Sigmoid colon (tissue), 7 donors: ENCODE measurements at places on chromosomes 6 and 20. TPM values are rescaled to one million over a fixed set of nuclear protein-coding genes. Genes with fewer than 3 reads are reported as not detected.

DNA sequence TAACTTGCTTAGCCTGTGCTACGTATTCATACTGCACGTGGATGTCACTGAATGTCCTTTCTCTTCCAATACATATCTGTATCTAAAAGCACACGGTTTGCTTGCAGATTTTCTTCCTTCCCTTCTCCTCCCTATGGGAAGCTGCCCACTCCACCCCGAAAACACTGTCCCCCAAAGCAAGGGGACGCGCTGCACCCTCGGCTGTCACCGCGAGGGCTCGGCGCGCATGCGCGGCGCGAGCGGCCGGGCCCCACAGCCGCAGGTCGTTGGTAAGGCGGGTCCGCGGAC, 659 bp downstream of the TMX4 start:
- peak overlapping the region; percentile 97 for H3K4me3 ChIP-seq
- no peaks in the 10 kb centered on the region for H3K36me3 ChIP-seq
- no peaks in the 10 kb centered on the region for H3K27me3 ChIP-seq
- no peak for DNase-seq
- peak overlapping the region; percentile 100 for H3K27ac ChIP-seq

Gene ULBP1
- total RNA-seq: 0.55 TPM

DNA sequence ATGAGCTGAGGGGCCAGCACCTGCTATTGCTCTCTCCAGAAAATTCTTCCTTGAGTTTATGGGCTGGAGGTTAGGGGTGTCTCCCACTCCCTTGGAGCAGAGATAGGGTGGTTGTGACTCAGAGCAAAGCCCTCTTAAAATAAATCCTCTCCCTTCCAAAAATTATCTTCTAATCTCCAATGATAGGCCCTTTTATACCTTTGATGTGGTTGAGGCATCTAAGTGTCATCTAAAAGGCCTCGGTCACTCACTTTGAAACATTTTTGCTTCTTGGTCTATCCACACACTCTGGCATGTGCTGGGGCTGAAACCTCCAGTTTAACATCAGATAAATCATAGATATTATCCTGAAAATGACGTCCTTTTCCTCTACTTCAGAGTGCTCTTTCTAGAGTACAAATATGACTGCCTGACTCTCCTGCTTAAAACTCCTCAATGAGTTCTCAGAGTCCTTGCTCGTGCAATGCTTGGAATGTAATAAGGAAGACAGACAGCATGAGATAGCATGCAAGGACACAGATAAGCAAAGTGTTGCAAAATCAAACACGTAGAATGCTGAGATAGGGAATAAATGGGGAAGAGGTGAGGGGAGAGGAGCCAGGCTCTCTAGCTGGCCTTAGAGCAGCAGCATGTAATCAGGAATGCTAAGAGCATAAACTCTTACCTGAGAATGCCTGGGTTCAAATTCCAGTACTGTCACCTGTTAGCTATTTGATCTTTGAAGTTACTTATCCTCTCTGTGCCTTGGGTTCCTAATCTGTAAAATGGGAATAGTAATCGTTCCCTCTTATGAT, 374.1 kb upstream of the CITED2 start:
- no peaks in the 10 kb centered on the region for H3K36me3 ChIP-seq
- H3K4me1 ChIP-seq: peaks cover 6% of the 10 kb centered on the region
- DNase-seq: no peak
- H3K27me3 ChIP-seq: no peaks in the 10 kb centered on the region
- no peak overlapping the region for H3K27ac ChIP-seq
- no peak overlapping the region for H3K4me3 ChIP-seq

GRCh38 chr6:90403489-90404381, 107.1 kb upstream of the BACH2 start:
- no peaks in the 10 kb centered on the region for H3K4me1 ChIP-seq
- H3K4me3 ChIP-seq: no peak overlapping the region
- no peak overlapping the region for H3K27ac ChIP-seq

Gene TTK
- total RNA-seq: 0.54 TPM

Gene NKAIN4
- total RNA-seq: 0.95 TPM

DNA sequence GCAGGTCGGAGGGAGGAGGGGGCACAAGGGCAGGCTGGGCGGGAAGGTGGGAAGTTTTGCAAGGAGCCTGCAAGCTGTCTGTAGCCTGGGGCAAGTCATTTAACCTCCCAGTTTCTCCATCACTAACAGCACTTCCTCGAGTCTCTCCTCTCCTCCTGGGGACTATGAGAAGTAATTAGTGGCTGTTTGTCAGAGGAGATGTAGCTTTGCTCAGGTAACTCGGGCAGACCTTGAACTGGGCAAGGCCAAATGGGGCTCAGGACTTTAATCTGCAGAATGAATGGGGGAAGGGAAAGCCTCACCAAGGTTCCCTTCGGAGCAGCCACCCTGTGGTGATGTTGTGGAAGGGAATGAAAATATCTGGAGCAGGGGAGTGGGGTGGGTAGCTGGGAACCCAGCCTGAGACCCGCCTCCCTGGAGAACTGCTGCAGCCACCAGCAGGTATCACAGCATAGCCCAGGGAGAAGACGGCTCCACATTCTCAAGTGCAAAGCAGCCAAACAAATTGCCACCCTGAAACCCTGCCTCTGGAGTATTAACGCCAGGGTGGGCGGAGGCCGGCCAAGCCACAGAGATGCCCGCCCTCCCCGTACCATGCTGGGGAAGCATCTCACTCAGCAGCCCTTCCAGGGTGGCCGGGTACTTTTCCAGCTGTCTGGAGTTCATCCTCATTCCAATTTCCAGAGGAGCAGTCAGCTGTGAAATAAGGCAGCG, 6.1 kb upstream of the LEMD2 start:
- H3K4me1 ChIP-seq: no peaks in the 10 kb centered on the region
- H3K27ac ChIP-seq: no peak overlapping the region
- no peak overlapping the region for H3K4me3 ChIP-seq
- peaks cover 10% of the 10 kb centered on the region for H3K27me3 ChIP-seq
- no peak for DNase-seq
- H3K36me3 ChIP-seq: no peaks in the 10 kb centered on the region

DNA sequence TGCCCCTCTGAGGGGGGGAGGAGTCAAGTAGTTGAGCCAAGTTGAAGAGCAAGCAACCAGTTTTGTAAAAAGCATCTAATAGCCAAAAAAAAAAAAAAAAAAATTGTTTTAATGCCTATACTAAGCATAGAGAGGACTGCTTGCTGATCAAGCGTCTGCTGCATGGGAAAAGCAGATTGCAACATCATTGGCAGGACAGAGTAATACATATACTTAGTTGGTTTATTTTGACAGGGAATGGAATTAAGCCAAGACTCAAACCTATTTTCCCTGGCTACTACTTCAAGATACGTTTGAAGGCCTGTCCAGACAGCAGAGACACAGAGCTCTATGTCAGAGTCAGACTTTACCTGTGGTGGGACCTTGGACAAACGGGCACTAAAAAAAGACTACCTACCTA, 120.5 kb downstream of the RTN4IP1 start:
- no peaks in the 10 kb centered on the region for H3K36me3 ChIP-seq
- H3K4me3 ChIP-seq: no peak overlapping the region
- H3K27ac ChIP-seq: no peak overlapping the region
- no peak for DNase-seq

GRCh38 chr6:28134716-28135115, 7.0 kb upstream of the ZKSCAN8 start:
- H3K36me3 ChIP-seq: no peaks in the 10 kb centered on the region
- no peaks in the 10 kb centered on the region for H3K27me3 ChIP-seq
- no peak overlapping the region for H3K4me3 ChIP-seq
- no peaks in the 10 kb centered on the region for H3K4me1 ChIP-seq

DNA sequence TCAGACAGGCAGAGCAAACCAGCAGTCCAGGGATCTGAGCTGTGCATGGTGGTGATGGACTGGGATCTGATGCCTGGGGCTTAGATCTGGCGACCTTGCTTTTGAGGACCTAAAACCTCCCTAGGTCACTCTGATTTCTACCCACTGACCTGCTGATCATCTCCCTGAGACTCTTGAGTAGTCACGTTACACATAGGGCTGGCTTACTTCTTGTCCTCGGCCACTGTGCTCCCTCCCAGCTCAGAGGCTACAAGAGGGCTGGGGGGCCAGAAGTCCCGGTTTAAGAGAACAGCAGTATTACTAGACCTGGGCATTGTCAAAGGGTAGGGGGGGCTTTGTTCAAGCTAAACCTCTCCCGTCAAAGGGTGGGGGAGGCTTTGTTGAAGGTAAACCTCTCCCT, 5.5 kb downstream of the DYNLT1 start:
- H3K4me3 ChIP-seq: no peak overlapping the region
- DNase-seq: peak; percentile 32
- H3K36me3 ChIP-seq: peaks cover 18% of the 10 kb centered on the region
- no peaks in the 10 kb centered on the region for H3K27me3 ChIP-seq
- no peak overlapping the region for H3K27ac ChIP-seq
- H3K4me1 ChIP-seq: peaks cover 31% of the 10 kb centered on the region

Gene KPNA5
- 13.0 TPM for total RNA-seq

- no peak overlapping the region for H3K4me3 ChIP-seq
- H3K36me3 ChIP-seq: no peaks in the 10 kb centered on the region
- H3K27ac ChIP-seq: no peak overlapping the region
- DNase-seq: no peak
- H3K27me3 ChIP-seq: no peaks in the 10 kb centered on the region
Measured at GRCh38 chr6:80183019-80183795, 76.7 kb downstream of the BCKDHB start.

DNA sequence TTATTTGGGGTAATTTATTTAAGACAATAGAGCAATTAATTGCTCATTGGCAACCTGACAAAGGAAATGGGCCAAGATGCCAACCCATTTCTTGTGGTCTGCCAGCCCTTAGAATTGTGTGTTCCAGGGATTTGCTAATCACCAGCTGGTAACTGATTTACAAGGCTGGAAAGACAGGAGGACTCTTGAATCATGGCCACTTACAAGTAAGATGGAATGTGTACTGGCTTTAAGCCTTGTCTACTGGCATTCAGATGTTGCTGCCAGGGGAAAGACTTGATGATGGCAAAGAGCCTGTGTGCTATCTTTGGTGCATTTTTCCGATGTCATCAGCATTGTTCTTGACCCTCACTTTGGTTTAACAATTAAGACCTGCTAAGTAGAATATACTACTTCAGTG, 91.0 kb downstream of the BCKDHB start:
- no peak for DNase-seq
- no peak overlapping the region for H3K4me3 ChIP-seq
- H3K27ac ChIP-seq: no peak overlapping the region
- no peaks in the 10 kb centered on the region for H3K36me3 ChIP-seq
- H3K27me3 ChIP-seq: no peaks in the 10 kb centered on the region

DNA sequence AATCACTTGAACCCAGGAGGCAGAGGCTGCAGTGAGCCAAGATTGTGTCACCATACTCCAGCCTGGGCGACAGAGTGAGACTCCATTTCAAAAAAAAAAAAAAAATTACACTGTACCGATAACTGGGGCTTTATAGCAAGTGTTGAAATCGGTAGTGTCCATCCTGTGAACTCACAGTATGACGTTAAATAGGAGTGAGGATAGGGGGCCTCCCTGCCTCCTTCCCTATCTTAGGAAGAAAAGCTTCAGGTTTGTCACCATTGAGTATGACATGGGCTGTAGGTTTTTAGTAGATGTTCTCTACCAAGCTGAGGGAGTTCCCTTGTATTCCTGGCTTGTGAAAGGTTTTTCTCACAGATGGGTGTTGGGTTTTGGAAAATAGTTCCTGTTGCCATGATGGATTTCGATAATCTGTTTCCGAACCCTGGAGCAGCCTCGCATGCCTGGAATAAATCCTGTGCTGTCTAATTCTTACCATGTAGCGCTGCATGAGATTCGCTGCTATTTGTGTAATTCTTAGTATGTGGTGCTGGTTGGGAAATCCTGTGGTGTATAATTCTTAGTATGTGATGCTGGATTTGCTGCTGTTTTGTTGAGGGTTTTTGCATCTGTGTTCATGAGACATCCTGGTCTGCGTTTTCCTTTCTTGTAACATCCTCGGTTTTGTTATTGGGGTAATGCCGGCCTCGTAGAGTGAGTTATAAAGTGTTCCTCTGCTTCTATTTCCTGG, 23.6 kb downstream of the NTSR1 start:
- H3K36me3 ChIP-seq: no peaks in the 10 kb centered on the region
- H3K27me3 ChIP-seq: no peaks in the 10 kb centered on the region
- H3K27ac ChIP-seq: peak overlapping the region; percentile 66
- peaks cover 66% of the 10 kb centered on the region for H3K4me1 ChIP-seq

- no peak for DNase-seq
- no peaks in the 10 kb centered on the region for H3K27me3 ChIP-seq
- no peaks in the 10 kb centered on the region for H3K4me1 ChIP-seq
- no peak overlapping the region for H3K4me3 ChIP-seq
- H3K36me3 ChIP-seq: no peaks in the 10 kb centered on the region
- no peak overlapping the region for H3K27ac ChIP-seq
Measured at GRCh38 chr6:155678361-155678760, 222.7 kb upstream of the NOX3 start.

Gene ABHD16B
- total RNA-seq: not detected

- H3K27ac ChIP-seq: peak overlapping the region; percentile 92
- no peak overlapping the region for H3K4me3 ChIP-seq
- peaks cover 57% of the 10 kb centered on the region for H3K4me1 ChIP-seq
- no peaks in the 10 kb centered on the region for H3K27me3 ChIP-seq
- H3K36me3 ChIP-seq: no peaks in the 10 kb centered on the region
Measured at GRCh38 chr20:34874094-34874654, 1.5 kb upstream of the GGT7 start.

DNA sequence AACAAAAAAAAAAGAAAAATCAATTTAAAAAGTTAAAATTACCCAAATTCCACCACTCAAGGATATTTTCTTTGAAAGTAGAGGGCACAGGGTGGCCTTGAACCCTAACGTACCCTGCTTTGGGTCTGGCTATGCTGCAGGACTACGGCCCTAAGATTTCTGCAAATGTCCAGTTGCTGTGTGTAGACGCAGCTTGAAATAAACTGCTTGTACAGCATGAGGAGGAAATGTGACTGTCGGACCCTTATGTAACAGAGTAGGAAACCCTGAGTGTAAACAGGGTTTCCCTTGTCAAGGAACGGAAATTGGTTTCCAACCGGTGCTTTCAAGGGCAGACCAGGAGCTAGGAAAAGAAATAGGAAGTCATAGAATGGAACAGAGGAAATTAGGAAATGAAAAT, 60.7 kb upstream of the SHLD1 start:
- no peak overlapping the region for H3K4me3 ChIP-seq
- H3K4me1 ChIP-seq: no peaks in the 10 kb centered on the region
- H3K36me3 ChIP-seq: no peaks in the 10 kb centered on the region

Gene ADTRP
- total RNA-seq: 0.36 TPM

Gene SLC2A10
- 8.2 TPM for total RNA-seq

GRCh38 chr6:81557811-81558210, 194.7 kb downstream of the TENT5A start:
- H3K27me3 ChIP-seq: no peaks in the 10 kb centered on the region
- H3K4me3 ChIP-seq: no peak overlapping the region
- no peak for DNase-seq
- H3K36me3 ChIP-seq: no peaks in the 10 kb centered on the region
- H3K27ac ChIP-seq: no peak overlapping the region
